ENCODE measurements at places on chromosomes 4 and X. TPM values are rescaled to one million over a fixed set of nuclear protein-coding genes. Genes with fewer than 3 reads are reported as not detected.

The GPR34 gene
- total RNA-seq: 35.4 TPM

The BEX5 gene
- 3.0 TPM for total RNA-seq

DNA sequence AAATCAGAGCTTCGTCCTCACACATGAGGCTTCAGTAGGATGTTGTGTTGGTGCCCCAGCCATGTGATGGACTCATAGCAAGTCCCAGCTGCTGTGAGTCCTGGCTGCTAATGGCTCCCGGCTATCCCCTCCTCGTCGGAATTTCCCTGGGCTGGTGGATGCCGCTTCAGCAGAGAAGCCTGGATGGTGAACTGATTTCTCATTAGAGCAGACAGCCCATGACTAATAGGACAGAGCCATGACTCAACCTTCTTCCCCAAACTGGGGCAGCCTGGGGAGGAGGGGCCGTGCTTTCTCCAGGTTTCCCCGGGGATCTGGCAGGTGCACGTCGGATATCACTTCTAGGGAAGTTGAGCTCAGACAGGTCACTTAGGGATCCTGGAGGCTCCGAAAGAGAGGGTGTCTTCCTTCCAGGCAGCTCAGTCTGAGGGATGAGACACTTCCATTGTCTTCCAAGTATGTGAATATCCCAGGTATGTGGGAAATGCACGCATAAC lies 112.7 kb downstream of the ASMT start:
- no peak for DNase-seq

- DNase-seq: no peak
These were observed 1.1 kb downstream of the RNF212 start for GRCh38 chr4:1112174-1112820.

DNA sequence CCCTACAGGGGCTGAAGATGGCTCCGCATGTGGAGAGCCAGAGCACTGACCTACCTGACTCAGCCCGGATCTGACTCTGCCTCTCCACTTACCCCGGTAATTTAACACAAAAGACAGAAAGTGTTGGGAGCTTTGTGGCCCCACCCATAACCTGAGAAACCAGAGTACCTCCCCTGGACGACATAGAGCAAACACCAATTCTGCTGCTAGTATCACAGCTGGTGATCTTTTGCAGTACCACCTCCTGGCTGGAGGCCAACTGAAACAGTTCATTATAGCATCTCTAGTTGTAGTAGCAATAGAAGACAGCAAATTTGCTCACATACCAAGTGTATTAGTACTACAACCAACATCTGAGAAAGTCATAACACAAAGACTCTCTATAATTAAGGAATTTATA lies 443.9 kb downstream of the KLHL4 start:
- DNase-seq: no peak

GRCh38 chrX:103254171-103254824 lies 657 bp downstream of the TCEAL8 start:
- DNase-seq: no peak

GRCh38 chr4:105451346-105451745 lies 22.5 kb downstream of the PPA2 start:
- DNase-seq: no peak

The EPHA5 gene
- 1.1 TPM for total RNA-seq
